ENCODE measurements at places on chromosomes 7 and 10. TPM values are rescaled to one million over a fixed set of nuclear protein-coding genes. Genes with fewer than 3 reads are reported as not detected.

Gene CALML3
- total RNA-seq: not detected

Gene BAMBI
- total RNA-seq: 45.3 TPM

Gene PRF1
- 2.5 TPM for total RNA-seq

Gene WDR91
- 8.7 TPM for total RNA-seq

Gene LIPM
- total RNA-seq: not detected

Gene PRPS1L1
- not detected for total RNA-seq

Gene MYOZ1
- 30.7 TPM for total RNA-seq

Gene FFAR4
- total RNA-seq: 0.15 TPM

Gene IFRD1
- total RNA-seq: 24.1 TPM

Gene PLA2G12B
- 6.5 TPM for total RNA-seq

Gene INHBA
- 21.9 TPM for total RNA-seq

Gene MRLN
- not detected for total RNA-seq

Gene HNRNPF
- total RNA-seq: 79.1 TPM

Gene OGDH
- 347 TPM for total RNA-seq

Gene OR2A1
- total RNA-seq: 0.39 TPM

Gene CYP2C18
- total RNA-seq: not detected

Gene IFIT5
- 16.6 TPM for total RNA-seq

Gene TBXAS1
- 7.7 TPM for total RNA-seq

Gene FAM180A
- total RNA-seq: 6.4 TPM

Gene GPER1
- 6.7 TPM for total RNA-seq

Gene SP8
- total RNA-seq: not detected

Gene GNAI1
- 10.0 TPM for total RNA-seq

Gene TYW1B
- total RNA-seq: 2.0 TPM

Gene PPIA
- 510 TPM for total RNA-seq

Gene HABP2
- total RNA-seq: not detected

Gene HOXA5
- not detected for total RNA-seq

Measured in right cardiac atrium (tissue), 5 donors.